ENCODE measurements at places on chromosomes 2 and 18.

- no peak for DNase-seq
Measured at GRCh38 chr2:75560768-75561565, at the start of gene EVA1A. Gene EVA1A (minus strand): TSS chr2:75560939. CDS start chr2:75518140, 42,799 bp downstream.

GRCh38 chr2:226934546-226935201 is 98.8 kb downstream of the RHBDD1 start:
- no peak for DNase-seq

- DNase-seq: peak; percentile 39
Measured at GRCh38 chr18:45775241-45775676, 50.2 kb upstream of the SIGLEC15 start.

GRCh38 chr18:35005963-35006577 is 35.1 kb upstream of the MAPRE2 start:
- DNase-seq: no peak

DNA sequence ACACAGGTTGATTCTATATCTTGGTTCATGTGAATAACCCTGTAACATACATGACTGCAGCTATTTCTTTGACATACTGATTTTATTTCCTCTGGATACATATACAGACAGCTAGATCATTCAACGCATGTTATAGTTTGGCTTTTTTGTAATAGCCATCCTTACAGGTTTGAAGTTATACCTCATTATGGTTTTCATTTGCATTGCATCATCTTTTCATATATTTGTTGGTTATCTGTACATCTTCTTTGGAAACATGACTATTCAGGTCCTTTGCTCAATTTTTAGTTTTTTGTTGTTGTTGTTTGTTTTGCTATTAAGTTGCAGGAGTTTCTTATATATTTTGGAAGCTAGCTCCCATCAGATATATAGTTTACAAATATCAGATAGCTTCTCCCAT is 276.2 kb upstream of the NETO1 start:
- no peak for DNase-seq

GRCh38 chr2:168515502-168515901 is 59.4 kb downstream of the CERS6 start:
- no peak for DNase-seq

DNA sequence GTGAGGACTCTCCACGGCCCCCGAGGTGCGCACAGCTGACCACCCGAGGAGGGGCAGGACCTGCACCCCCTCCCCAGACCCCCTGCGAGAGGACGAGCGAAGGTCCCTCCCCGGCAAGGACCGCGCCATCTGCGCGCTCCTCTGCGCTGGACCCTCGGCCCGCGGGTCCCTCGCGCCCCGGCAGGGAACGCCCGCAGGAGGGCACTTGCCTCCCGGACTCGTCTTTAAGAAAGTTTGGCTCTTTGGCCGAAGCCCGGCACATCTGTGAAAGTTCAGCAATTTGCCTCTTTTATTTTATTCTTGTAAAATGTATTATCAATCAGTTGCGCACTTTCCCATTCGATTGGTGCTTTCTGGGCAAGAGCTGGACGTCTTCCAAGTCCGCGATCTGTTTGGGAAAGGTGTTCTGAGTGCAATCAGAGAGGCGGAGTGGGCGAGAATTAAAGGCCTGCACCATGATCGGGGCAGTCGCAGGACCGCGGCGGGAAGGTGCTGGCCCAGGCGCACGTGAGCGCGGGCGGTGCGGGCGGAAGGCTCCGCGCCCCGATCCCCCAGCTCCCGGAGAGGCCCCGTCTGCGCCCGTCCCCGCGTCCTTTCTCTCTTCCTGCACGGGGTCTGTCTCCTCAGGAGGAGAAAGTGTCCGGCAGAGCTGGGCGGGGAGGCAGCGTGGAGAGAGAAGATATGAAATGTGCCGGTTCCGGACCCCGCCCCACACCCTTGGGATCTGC is 1.6 kb upstream of the ALKAL2 start:
- DNase-seq: no peak

GRCh38 chr18:54052732-54053429 is 171.6 kb downstream of the MBD2 start:
- no peak for DNase-seq

- DNase-seq: no peak
Measured at GRCh38 chr18:49677762-49678413, 116.0 kb downstream of the LIPG start.

DNA sequence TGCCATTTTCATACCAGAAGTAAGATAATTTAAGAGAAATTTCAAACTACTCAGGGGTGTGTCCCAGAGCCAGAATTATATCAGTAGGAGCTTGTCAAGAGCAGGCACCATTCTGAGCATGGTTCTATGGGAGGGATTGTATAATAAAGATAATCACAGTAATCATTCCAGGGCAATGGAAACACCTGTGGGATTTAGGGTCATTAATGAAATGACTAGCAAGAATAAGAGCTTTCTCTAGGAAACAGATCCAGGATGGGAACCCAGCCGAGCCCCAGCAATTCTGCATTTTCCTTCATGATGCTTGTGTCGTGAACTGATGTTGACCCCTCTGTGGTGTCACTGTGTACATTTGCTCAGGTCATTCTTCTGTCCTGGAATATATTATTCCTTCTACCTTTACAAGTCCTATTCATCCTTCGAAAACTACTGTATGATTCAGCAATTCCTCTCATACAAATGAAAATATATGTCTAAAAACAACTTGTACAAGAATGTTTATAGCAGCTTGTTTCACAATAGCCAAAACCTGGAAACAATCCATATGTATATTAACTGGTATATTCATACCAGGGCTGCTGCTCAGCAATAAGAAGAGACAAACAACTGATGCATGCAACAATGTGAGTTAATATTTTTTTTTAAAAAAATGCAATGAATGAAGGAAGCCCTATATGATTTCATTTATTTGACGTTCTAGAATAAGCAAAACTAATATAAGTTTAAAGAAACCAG is 687.8 kb upstream of the KLHL29 start:
- no peak for DNase-seq

DNA sequence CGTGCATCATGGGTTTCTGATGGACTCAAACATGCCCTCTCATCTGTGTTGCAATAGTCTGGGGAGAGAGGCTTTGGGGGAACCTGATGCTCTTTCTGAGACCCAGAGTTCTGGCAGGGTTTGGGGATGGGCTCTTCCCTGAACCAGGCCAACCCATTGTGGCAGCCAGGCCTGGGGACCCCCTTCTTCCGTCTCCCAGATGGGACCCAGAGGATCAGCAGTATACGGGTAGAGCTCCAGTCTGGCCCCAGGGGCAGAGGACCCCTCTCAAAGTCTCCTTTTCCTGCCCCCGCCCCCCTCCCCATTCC is 333.7 kb downstream of the DYSF start:
- no peak for DNase-seq

GRCh38 chr2:240033330-240033678 is 3.1 kb upstream of the OR6B2 start:
- DNase-seq: no peak

GRCh38 chr2:28362991-28363521 is 29.6 kb upstream of the FOSL2 start:
- no peak for DNase-seq

GRCh38 chr2:75033516-75033915 is 75.1 kb downstream of the POLE4 start:
- DNase-seq: no peak

DNA sequence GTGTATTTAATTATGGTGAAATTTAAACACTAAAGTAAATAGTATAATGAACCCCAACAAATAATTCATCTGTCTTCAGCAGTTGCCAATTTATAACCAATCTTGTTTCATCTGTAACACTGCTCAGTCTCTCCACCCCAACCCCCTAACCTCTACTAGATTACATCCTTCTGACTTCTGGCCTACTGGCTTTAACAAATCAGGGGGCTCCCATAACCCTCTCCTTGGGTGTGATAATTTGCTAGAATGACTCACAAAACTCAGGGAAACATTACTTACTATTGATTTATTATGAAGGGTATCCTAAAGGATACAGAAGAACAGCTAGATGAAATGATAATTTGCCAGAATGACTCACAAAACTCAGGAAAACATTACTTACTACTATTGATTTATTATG is 50.7 kb downstream of the PIK3C3 start:
- no peak for DNase-seq

- no peak for DNase-seq
Measured at GRCh38 chr2:16109368-16109820, 169.0 kb downstream of the MYCN start.

DNA sequence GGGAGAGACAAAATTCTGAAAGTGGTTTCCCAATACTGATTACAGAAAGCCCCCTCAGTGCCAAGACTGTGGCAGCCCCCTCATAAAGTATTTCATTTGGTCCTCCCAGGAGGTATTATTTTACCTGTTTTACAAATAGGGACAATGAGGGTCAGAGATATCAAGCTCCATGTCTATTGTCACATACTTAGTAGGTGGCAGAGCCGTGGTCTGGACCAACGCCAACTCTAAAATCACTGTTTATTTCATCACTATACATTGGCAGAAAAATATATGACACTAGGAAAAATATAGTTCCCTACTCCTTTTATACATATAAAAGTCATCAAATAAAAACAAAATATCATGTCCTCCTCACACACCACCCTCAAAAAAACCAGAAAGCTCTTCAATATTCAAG is 68.6 kb downstream of the DHRS9 start:
- DNase-seq: no peak

GRCh38 chr18:10604182-10604581 is 78.4 kb downstream of the NAPG start:
- DNase-seq: no peak

DNA sequence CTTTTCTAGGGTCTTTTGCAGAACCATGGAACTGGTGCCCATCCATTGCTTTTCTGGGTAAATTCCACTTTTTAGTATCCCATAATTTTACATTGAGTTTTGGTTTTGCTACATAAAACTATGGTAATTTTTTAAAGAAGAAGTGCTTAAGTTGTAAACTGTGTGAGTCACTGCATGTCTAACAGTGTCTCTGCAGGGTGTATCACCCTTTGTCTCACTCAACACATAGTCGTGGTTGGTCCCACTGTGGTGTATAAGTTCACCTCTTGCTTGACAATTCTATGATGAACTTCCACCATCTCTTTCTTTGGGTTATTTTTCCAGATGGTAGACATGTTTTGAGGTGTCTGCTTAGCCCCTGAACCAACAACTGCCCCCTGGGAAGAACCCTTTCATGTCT is 10.5 kb downstream of the SCTR start:
- DNase-seq: no peak

GRCh38 chr18:35284841-35285240 is 5.2 kb downstream of the ZSCAN30 start:
- no peak for DNase-seq

GRCh38 chr2:26707747-26708146 is 15.2 kb downstream of the KCNK3 start:
- DNase-seq: no peak

GRCh38 chr2:169426069-169426663 is 53.1 kb upstream of the BBS5 start:
- DNase-seq: no peak

DNA sequence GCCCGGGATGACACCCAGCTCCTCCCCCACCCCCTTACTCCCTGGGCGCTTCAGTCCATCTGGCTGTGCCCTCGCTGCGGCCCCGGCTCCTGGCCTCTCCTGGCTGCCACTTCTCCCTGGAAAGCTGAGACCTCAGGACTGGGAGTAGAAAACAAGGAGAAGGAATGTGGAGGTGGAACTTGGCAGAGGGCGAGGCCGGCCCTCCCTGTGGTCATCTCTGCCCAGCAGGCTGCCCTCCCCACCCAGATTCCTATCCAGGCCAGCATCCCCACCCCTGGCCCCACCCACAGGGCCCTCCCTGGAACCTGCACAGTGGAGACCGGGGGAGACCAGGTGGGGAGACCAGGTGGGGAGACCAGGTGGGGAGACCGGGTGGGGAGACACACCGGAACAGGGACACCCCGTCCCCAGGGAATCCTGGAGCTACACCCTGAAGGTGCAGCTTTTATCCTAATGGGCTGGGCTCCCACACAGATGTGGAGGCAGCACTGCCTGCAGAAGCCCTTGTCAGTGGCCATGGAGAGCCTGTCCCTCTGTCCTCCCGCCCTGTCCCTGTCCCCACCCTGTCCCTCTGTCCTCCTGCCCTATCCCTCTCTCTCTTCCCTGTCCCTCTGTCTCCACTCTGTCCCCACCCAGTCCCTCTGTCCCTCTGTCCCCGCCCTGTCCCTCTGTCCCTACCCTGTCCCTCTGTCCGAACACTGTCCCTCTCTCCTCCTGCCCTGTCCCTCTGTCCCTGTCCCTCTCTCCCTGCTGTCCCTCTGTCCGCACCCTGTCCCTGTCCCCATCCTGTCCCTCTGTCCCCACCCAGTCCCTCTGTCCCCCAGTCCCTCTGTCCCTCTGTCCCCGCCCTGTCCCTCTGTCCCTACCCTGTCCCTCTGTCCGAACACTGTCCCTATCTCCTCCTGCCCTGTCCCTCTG is 157.1 kb downstream of the PXDN start:
- no peak for DNase-seq

GRCh38 chr2:164967361-164967760 is 12.0 kb upstream of the SLC38A11 start:
- no peak for DNase-seq

DNA sequence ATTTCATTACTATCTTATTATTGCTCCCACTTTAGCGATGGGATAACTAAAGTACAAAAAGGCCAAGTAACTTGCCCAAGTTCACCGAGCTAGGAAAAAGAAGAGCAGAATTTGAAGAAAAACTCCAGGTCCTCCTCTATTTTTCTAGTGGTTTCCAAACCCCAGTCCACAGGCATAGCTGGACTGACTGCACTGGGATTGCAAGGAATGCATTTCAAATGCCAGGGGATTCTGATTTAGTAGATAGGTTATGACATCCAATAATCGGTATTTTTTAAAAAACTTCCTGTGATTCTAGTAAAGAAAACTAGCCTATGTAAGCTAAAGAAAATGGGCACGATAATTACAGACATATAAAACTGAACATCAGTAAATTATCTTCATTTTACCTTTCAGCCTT is 62.7 kb upstream of the GALNT5 start:
- no peak for DNase-seq

DNA sequence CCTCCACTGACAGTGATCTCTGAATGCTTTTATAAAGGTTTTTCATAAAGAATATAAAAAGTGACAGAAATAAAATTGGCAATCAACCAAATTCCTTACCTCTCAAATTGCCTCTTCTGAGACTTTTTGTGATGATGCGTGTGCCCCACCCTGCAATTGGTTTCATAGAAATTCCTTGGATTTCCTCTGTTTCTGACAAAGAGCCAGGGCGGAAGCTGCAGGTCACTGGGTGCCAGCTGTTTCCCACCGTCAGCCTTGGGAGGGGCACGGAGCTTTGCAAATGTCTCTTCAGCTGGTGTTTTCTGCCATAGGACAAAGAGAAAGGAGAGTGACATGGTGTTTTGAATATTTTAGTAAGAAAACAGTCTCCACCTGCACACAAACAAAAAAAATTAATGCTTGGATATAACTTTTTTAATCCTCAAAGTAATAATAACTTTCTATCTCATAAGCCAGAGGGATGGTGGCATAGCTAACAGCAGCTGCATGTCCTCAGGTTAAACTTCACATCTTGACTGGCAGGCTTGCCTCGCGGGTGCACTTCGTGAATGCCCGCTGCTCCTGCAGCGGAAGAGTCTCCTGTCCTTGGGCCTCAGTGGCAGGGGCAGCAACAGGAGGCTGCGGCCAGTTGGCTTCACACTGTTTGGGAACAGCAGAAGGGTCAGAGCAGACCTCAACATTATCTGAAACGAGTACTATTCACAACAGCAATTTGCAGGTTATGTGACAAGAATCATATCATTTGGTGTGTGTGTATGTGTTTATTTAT is 24.7 kb downstream of the AGAP1 start:
- no peak for DNase-seq

All from activated B cell treated with CpG ODN at 0.5 μM for 24 hours (primary cell).